ENCODE measurements at places on chromosomes 2 and 18.

DNA sequence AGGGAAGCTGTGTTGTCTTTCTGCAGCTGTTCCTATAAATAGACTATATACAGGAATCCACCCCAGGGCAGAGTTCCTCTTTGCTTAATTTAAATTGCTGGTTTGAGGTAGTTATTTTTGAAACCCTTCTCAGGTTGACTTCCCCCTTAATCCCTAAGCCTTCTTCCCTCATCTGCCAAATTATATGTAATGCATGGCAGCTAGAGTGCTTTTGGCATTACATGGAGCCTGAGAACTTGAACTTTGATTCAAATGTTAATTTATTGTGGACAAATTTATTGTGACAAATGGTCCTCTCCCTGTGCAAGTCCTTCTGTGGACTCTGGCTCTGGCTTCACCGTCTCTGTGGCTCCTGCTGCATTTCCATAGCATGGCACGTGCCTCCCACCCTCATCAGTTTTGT is 29.2 kb downstream of the MYO1B start:
- DNase-seq = no peak

GRCh38 chr2:65691816-65692215 is 259.4 kb upstream of the SPRED2 start:
- no peak for DNase-seq

- no peak for DNase-seq
Observed at GRCh38 chr18:75208836-75209128, 157 bp downstream of the PTGR3 start.

GRCh38 chr18:69172046-69172445 is 228.6 kb upstream of the DOK6 start:
- no peak for DNase-seq

- DNase-seq = no peak
Observed at GRCh38 chr2:190792956-190793888, 87.4 kb upstream of the GLS start.

GRCh38 chr18:48388478-48388877 is 20.7 kb downstream of the ZBTB7C start:
- DNase-seq = no peak

DNA sequence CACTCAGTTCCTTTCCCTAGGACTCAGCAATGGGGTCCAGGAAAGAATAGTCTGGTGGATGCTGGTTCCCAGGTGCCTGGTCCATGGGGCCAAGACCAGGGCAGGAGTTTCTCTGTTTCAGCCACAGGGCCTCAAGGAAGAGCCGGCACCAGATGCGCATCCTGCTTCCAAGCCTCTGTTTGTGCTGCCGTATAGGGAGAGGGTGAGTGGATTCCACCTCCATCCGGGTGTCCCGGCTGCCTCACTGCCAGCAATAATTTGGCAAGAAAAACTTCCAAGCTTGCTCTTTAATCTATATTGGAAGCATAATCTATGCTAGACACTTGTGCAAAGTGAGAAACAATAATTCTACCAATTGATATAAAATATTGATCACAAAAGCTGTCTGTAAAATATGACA is 261.2 kb upstream of the HS6ST1 start:
- no peak for DNase-seq

GRCh38 chr2:240702640-240703011 is 11.0 kb downstream of the AQP12A start:
- no peak for DNase-seq

- DNase-seq = no peak
Observed at GRCh38 chr18:54148678-54149077, 75.8 kb downstream of the MBD2 start.

DNA sequence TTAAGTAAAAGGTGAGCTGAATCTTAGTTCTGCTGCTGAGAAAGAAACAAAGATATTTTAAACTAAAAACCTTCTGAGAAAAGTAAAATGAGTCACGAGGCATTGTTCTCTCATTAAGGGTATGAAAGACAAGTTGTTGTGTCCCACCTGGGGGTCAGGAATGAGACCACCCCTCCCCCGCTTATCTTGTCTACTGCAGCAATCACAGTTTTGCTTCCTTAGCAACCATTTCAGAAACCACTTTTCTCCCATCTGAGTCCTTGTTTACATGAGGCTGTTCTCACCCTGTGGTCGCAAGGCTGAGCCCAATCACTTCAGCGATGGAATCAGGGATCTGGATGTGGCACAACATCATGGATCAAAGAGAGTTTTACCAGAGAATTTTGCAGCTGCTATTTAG is 377.6 kb upstream of the NETO1 start:
- no peak for DNase-seq

GRCh38 chr2:133194362-133194655 is 374.0 kb downstream of the NCKAP5 start:
- no peak for DNase-seq

- no peak for DNase-seq
Observed at GRCh38 chr2:98517636-98518035, 73.0 kb downstream of the INPP4A start.

DNA sequence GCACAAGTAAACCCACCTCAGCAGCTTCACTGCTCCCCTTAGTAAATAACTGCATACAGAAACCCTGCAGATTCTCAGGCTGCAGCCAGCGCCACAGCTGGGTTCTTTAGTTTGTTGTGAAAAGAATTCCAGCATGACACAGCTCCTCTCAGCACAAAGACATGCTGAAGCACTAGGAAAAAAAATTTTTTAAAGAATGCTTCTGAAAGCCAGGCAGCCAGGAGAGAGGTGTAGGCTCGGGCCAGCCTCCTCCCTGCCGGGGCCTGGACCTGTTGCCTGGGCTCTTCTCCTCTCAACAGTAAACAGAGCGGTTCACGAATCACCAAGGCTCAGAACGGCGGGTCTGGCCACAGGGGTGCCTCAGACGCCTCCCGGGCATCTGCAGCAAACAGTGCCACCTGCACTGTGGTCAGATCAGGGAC is 95.7 kb upstream of the POU3F3 start:
- DNase-seq = peak; percentile 85

- DNase-seq = no peak
Observed at GRCh38 chr2:12419803-12420202, 296.9 kb upstream of the TRIB2 start.

- DNase-seq = peak; percentile 82
Observed at GRCh38 chr2:227388537-227389011, 825 bp upstream of the SCYGR1 start.

- DNase-seq = peak; percentile 71
Observed at GRCh38 chr2:14011190-14011589, 621.3 kb upstream of the LRATD1 start.

DNA sequence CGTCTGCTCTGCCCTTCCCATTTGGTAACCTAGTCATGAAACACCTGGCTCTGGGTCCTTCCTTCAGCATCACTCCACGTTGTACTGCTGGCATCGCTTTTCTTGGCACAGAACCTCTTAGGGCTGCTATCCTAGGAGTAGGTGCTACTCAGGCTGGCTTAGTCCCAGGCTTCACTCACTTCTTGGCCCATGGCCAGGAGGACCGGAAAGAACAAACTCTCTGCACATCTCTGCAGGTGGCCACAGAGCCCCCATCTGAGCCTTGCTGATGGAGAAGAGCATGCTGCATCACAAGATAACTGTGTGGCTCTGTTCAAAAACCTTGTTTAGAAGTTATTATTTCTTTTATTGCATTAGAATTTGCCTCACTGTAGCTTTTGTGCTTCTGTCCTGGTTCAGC is 447.2 kb upstream of the TNP1 start:
- DNase-seq = no peak

DNA sequence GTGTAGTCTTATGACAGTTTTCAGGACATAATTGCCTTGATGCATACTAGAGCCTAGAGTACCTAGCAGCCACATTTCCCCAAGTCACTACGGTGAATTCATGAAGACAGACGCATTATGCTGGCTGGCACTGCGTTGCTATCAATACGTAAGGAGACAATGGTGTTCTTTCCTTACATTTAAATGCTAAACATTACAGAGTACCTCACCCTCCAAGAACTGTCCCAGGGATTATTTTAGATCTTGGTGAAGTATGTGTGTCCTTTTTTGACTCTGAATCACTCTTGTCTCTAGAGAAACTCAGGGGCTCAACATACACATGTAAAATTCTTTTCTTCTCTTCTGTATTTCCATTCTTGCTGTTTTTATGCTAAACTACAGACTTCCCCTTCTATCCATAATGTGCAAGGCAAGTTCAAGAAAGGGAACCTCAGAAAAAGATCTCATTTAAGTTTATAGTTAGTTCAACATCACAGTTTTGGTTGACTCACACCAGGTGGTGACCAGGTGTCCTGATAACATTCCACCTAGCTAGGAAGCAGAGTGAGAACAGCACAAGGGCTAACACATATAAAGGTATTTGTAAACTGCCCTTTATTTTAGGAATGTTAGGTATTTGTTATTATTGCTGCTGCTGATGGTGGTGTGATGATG is 212.4 kb upstream of the HNRNPA3 start:
- DNase-seq = no peak

DNA sequence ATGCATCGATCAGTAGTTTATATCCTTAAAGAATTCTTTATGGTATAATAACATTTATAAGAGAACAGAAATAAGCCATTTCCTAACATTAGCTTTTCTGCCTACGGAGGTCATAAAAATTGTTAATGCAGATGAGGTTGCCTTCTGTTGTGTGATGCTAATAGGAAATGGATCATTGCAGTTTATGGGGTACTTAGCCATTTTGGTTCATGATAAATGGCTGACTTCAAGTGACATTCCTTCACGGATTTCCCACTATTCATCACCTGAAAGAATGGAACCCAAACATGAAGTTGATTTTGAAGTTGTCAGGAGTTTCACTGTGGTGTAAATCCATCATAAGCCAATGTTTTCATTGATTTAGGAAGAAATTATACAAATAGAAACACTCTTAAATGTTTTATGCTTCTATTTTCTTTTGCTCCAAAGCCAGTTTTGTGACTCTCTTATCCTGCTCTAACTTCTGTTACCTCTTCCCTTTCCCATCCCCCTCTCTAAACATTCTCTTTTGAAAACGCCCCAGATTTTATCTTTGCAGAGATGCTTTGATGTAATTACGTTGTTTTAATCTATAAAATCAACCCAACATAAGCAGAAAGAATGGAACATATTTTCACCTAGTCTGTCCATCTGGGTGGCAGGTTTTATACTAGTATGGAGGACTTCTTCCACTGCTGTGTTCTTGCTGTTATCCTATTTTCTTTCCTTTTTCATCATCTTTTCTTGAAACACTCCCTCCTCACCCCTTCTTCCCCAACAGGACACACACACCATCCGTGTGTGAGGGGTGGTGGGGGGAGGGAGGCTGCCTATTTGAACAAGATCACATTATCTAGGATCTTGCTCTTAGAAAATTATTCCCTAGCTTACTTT is 58.2 kb downstream of the GREB1L start:
- DNase-seq = no peak

GRCh38 chr2:169684135-169684565 is 10.1 kb downstream of the CFAP210 start:
- DNase-seq = no peak

DNA sequence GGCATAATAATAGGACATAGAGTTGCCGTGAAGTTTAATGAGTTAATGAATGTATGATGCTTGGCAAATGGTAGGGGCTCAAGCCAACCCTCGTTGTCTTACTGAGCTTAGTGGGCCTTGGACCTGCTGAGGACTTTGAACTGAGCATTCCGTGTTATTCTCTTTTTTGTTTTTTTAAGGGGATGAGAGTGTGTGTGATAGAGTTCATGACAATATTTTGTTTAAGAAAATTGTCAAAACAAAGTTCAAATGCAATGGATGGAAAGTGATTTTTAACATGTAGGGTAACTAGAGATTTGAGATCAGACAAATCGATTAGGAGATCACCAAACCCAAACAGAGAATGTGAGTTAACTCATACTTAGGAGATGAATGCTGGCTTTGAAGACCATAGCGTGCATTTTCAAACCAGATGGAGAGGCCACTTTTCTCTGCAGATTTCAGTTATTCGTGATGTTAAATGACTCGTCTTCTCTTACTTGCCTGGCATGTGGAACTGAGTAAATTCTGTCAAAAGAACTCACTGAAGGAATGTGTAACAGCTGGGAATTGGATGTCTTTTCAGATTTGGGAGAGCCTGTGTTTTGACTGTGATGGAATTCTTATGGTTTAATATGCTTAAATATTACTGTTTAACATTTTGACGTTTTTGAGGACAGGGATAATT is 88.7 kb downstream of the NEDD4L start:
- no peak for DNase-seq

GRCh38 chr2:28644760-28645159 is 106.9 kb upstream of the PPP1CB start:
- peak; percentile 67 for DNase-seq

- no peak for DNase-seq
Observed at GRCh38 chr18:76604108-76604934, 109.3 kb upstream of the ZNF516 start.

DNA sequence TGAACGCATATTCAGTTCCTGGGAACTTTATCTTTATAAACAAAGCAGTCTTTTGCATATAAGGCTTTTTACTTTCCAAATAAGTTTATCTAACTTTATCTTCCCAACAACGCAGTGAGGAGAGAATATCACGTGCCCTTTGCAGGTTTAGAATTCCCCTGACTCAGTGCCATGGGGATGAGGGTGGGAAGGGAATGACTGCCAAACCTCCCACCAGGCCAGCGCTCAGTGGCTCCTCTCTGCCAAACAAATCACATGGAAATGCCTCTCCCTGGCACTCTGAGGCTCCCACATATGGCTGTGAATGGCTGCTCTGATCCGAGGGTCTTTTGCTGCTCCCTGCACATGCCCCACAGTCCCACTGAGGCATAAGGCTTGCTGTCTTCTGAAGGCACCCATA is 158.3 kb downstream of the DNAH6 start:
- DNase-seq = no peak

DNA sequence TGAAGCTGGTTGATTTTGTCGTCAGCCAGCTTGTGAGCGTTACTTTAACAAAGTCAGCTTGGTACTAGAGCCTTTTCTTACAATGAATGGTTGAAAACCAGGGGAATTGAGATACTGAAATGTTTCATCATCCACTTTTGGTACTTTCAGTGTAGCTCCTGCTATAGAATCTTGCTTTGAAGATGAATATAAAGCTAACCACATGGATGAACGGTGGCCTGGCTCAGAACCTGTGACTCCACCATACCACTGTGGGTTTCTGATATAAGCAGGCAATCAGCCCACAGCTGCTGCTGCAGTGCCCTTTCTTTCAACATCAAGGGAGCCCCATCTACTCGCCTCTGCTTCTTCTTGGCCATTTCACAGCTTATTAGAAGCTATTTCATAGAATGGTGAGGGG is 53.2 kb upstream of the GPR45 start:
- DNase-seq = no peak

Data from astrocyte of the spinal cord (primary cell).